Activated CD4-positive, alpha-beta T cell treated with anti-CD3 and anti-CD28 coated beads, Interleukin-2, amount 50 U/mL, for 1 hour (primary cell): ENCODE measurements at places on chromosomes 3 and 15.

DNA sequence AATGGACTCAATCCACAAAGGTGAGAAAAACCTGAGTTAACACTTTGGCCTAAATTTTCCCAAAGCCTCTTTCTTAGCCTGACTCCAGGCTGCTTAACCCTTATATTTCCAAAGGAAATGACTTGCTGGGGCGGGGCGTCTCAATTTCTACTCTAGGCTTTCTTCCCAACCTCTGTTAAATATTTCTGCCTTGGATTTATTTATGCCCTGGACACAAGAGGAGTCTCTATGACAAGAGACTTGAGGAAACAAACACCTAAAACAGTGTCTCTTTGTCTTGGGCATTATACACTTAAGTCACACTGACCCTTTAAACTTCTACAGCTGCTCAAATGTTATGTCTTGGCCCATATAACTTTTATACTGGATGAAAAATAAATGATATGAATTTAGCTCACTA is 28.3 kb upstream of the AP4E1 start:
- DNase-seq = no peak

GRCh38 chr3:179772297-179772696 is 119.5 kb downstream of the USP13 start:
- DNase-seq = no peak

DNA sequence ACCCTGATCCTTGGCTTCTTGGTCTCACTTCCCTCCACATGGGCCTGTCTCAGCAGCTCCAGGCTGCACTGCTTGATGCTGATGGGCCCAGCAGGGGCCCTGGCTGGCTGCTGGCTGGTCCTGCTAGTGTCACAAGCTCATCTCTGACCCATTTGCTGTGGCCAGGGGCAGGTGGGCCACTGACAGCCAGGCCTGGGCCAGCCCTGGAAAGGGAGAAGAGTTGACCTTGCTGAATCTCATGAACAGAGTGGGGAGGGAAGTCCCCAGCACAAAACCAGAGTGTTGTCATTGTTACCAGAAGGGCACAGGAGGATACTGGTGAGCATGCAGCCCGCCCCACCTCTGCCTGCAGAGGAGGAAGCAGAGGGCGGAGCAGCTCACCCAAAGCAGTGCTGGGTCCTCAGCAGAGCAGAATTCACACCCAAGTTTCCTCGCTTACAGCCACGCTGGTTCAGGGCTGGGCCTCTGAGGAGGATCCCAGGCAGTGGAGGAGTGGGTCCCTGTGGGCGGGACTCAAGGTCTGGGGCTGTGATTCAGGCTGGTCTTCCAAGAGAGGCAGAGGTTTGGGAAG is 7.6 kb upstream of the KLF15 start:
- DNase-seq = no peak

DNA sequence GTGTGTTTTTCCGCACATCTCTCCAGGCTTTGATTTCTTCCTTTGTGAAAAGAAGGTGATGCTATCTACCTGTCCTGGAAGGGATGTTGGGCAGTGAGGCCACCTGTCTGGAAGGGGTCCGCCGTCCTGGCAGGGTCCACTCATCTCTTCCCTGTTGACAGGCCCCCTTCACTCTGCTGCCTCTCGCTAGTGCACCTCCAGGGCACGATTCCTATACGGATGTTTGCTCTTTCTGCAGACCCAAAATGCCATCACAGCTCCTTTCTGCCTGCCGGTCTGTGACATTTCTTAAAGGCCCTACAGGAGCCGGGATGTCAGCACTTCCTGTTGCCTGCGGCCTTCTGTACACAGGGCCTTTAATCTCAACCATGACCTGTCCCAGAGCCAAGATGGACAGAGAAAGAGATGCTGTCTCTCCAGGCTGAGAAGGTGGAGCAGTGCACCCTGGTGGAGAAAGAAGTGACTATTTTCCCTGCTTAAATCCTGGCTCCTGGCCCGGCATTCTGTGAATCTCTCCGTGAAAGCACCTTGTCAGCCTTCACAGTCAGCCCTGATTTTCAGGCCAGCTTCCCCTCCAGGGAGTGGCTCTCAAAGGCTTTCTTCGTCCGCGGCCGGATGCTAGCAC is 7.4 kb downstream of the FAM3D start:
- no peak for DNase-seq

DNA sequence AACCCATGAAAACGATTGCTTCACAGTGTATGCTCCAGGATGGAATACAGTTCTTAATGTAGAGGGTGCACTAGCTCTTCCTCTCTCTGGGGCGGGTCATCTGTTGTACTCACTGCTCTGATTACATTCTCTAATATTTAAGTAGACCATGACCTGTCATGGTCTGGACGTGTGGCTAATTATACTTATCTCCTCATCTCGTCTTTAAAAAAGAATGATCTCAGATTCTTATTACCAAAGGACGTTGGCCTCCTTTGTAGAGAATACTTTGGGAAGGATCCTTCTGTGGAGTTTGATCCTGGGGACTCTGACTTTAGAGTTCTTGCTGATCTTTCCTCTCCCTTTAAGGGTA is 48.4 kb upstream of the TRAK1 start:
- no peak for DNase-seq

DNA sequence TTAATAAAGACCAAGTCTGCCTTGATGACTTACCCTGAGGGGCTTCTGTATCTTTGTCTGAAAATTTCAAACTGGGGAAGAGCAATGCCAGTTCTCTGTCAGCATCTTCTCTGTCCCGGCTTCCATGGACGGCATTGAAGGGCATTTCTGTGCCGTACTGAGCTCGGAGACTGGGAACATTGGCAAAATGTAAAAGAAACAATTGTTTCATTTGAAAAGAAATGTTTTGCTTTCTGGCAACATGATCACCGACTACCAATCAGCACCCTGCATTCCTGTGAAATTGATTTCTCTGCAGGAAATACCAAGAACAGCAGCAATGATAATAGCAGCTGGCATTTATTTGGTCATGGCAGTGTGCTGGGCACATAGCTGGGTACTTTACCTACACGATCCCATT is 26.2 kb downstream of the NME9 start:
- DNase-seq = no peak

- no peak for DNase-seq
Observed at GRCh38 chr15:90749754-90750153, 32.6 kb downstream of the BLM start.

GRCh38 chr3:4597208-4597985 is 104.2 kb downstream of the ITPR1 start:
- DNase-seq = no peak

DNA sequence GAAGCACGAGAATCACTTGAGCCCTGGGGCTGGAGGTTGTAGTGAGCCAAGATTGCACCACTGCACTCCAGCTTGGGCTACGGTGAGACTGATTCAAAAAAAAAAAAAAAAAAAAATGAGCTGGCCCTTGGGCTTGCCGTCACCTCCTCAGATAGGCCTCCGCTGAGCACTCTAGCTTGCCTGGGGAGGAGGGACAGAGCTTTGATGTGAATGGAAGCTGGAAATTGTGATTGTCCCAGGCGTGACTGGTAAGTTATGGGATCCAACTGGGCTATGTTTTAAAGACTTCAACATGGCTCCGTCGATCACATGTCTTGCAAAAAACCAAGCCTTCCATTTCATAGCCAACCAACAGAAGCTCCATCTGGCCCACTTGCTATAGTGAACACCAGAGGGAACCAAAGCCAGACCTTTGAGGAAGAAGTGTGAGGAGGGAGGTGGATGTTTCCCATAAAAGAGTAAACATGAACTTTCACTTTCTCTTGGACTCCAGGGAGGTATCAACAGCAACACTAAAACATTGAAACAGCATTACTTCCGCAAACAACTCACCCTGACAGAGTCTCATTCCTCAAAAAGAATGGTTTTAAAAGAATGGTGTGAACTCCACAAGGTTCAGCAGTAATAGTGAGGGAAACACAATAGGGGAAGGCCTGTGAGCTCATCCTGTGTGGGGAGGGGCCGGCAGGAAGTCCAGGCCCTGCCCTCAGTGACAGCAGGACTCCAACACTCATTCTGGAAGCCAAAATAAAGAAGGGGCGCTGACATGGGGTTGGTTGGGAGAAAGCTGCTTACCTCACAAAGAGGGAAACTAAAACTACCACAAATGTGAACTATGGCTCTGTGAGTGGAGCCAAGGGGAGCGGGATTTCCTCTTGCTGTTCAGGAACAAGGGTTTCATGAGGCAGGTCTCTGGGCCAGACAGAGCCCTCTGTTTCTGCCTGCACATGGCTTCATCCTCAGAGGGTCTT is 59.2 kb upstream of the IL12A start:
- no peak for DNase-seq

GRCh38 chr3:143699424-143699823 is 148.8 kb downstream of the SLC9A9 start:
- DNase-seq = no peak

DNA sequence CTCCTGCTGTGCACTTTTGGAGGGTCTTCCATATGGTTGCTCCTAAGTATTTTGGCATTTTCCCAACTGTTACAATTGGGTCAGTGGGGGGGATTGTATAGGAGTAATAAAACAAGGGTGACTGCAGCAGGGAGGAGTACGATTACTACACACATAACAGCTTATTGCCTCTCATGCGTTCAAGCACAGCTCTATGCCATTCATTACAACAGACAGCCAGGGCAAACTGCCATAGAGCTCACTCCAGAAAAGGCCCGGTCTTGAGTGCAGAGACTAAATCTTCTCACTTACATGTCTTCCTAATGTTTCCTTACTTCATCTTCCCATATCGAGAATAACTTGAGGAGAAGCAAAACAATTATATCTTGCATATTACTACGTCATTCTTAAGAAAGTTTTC is 1.4 kb upstream of the CHMP2B start:
- DNase-seq = no peak

DNA sequence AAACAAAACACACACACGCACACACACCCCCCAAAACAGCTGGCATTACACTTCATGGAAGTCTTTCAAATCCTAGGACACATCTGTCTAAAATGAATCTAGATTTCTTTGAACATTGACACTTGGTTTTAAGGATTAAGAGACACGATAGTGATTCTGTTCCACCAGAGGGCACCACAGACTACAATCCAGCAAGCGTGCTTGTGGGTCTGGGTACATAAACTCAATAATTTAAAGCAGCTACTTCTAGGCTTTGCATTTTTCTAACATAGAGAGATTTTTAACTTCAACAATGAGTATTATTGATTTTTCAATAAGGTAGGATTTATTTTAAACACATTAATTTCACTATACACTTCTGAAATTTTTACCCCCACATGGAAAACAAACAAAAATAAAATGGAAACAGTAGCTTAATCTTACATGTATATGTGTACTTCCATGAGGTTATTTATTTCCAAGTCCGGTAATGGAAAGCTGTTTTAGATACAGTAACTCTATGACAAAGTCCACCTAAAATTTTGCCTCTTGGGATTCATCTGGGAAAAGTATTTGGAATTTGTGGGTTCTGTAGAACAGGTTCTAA is 564.0 kb upstream of the TGFBR2 start:
- peak; percentile 56 for DNase-seq

GRCh38 chr3:124360563-124360962 is 368.6 kb upstream of the ROPN1 start:
- no peak for DNase-seq

GRCh38 chr3:99647081-99647480 is 8.7 kb downstream of the COL8A1 start:
- DNase-seq = no peak

- DNase-seq = no peak
Observed at GRCh38 chr15:27833178-27833577, 265.9 kb downstream of the OCA2 start.
